ENCODE measurements at places on chromosomes 2 and 18.

DNA sequence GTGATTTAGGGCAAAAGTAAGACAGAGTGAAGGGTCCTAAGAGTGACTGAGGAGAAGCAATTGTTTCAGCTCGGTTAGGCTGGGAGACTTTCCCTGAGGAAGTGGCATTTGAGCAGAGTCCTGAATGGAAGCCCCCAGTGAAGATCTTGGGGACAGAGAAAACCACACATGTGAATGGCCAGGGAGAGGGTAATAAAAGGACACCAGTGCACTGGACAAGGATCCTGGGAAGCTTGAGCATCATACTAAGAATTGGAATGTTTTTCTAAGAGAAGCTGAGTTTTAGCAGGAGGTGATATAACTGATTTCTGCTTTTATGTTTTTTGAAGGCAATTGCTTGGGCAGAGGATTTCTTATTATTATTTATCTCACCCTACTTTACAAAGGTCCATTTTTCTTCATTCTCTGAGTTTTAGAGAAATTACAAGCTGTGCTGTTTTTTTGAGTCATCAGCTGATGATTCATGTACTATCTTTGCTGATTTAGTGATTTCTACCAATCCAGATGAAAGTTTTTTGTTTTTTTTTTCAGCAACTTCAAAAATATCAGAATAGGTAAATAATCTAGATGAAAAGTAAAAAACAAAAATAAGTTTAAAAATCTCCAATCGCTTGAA is 43.5 kb downstream of the MFSD6 start:
- no peak for DNase-seq

DNA sequence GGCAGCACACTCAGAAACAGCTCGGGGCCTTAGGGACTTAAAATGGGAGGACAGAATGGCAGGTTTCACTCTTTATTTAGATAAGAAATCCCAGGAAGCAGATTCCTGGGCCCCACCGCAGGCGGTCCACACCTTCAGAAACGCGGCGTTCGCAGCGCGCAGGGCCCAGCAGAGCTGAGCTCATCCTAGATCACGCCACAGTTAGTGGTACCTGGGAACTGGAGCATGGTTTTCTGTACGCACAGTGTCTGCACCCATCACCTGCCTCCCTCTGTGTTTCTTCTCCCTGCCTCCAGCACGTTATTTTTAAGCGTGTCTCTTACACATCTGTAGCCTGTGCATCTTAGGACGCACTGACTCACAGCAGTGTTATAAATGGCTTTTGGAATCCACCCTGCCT is 242.1 kb downstream of the ALPK2 start:
- DNase-seq: no peak

DNA sequence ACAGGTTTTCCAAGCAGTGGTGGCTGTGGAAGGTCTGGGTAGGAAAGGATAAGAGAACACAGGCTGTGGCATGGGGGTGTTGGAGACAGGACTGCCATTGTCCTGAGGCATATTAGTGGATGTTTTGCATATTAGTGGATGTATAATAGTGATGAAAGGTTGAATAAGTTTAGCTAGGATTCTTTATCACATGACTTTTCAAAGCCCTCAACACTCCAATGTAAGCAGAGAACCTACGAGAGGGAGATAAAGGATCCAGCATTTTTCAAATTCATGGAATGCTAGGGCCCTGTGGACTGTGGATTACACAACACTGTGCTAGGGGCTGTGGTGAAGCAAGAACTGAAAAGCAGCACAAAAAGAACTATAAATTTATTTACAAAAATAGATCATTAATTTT is 63.2 kb downstream of the POLE4 start:
- DNase-seq: no peak

DNA sequence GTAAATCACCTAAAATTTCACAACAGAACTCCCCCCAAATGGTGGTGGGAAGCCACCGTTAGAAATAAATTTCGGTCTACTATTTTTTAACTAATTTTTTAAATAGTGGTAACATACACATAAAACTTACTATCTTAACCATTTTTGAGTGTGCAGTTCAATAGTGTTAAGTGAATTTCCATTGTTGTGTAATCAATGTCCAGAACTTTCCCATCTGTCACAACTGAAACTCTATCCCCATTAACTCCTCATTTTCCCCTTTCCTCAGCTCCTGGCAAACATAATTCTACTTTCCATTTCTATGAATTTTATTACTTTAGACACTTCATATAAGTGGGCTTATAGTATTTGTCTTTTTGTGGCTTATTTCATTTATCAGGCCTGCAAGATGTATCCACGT is 34.1 kb upstream of the HNMT start:
- no peak for DNase-seq

DNA sequence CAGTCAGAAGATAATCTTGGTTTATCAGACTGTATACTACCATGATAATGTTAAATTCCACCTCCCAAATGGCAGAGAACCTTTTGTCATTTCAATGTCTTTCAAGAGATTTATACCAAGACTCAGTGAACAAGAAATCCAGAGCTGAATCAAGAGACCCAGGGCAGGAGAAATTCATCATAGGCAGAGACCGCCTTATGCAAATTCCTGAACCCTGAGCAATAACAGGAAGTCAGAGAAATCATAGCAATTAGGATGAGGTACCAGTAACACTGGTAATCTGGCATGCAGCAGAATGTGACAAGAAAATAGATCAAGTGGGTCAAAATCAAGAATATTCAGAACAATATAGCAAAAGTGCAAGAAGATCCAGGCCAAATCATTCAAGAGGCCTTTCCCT is 412.4 kb upstream of the LRATD1 start:
- no peak for DNase-seq

- DNase-seq: no peak
Measured at GRCh38 chr2:155485141-155485842, 786.8 kb downstream of the KCNJ3 start.

- no peak for DNase-seq
Measured at GRCh38 chr2:134142903-134143302, 111.0 kb upstream of the MGAT5 start.

DNA sequence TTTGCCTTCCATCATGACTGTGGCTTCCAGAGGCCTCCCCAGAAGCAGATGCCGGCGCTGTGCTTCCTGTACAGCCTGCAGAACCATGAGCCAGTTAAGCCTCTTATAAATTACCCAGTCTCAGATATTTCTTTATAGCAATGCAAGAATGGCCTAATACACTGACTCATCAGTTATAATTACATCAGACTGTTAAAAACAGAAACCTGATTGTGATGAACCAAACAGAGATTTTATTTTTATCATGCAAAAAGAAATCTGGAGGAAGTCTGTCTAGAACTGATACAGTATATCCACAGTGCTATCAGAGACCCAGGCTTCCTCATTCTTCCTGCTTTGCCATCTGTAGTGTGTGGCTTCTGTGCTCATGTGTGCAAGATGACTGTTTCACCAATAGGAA is 93.4 kb upstream of the MEX3C start:
- no peak for DNase-seq

GRCh38 chr2:203728321-203728720 is 21.9 kb downstream of the CD28 start:
- no peak for DNase-seq

- DNase-seq: no peak
Measured at GRCh38 chr2:207831584-207832248, 62.0 kb upstream of the FZD5 start.

GRCh38 chr2:19231625-19232024 is 126.8 kb downstream of the OSR1 start:
- DNase-seq: no peak

DNA sequence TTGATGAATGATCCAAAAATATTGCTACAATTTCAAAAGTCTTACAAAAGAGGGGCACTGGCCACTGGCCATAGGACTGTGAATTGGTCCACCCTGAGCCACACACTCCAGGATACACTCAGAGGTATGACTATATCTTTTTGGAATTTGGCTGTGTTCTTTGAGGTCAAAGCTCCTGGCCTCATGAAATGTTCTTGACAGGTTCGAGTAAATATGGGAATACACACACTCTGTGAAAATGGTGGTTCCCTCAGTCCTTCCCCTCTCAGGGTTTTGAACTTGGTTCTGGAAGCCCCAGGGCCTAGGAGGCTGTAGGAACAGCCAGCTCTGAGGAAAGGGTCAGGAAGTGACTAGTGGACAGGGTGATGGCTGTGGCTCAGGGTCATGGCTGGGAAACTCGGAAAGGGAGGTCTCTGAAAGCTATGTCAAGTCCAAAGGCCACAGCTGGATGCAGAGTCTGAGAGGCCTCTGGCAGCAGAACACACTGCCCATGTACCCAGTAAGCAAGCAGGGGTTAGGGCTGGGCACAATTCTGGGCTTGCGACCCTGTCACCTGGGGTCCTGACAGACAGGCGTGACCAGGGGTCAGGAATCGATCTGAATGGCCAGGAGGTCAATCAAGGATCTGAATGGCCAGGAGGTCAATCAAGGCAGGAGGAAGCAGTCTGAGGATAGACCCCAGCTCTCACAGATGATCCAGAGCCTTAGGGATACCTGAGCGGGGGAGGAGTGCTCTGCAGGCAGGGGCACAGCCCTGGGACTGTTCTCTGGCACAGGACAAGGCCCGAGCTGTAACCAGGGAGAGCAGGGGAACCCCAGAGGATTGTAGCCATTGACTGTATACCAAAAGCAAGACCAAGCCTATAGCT is 223.4 kb upstream of the SMAD2 start:
- no peak for DNase-seq

- DNase-seq: no peak
Measured at GRCh38 chr2:77046339-77046738, 475.8 kb downstream of the LRRTM4 start.

- no peak for DNase-seq
Measured at GRCh38 chr2:85769983-85770362, 16.2 kb downstream of the ATOH8 start.

DNA sequence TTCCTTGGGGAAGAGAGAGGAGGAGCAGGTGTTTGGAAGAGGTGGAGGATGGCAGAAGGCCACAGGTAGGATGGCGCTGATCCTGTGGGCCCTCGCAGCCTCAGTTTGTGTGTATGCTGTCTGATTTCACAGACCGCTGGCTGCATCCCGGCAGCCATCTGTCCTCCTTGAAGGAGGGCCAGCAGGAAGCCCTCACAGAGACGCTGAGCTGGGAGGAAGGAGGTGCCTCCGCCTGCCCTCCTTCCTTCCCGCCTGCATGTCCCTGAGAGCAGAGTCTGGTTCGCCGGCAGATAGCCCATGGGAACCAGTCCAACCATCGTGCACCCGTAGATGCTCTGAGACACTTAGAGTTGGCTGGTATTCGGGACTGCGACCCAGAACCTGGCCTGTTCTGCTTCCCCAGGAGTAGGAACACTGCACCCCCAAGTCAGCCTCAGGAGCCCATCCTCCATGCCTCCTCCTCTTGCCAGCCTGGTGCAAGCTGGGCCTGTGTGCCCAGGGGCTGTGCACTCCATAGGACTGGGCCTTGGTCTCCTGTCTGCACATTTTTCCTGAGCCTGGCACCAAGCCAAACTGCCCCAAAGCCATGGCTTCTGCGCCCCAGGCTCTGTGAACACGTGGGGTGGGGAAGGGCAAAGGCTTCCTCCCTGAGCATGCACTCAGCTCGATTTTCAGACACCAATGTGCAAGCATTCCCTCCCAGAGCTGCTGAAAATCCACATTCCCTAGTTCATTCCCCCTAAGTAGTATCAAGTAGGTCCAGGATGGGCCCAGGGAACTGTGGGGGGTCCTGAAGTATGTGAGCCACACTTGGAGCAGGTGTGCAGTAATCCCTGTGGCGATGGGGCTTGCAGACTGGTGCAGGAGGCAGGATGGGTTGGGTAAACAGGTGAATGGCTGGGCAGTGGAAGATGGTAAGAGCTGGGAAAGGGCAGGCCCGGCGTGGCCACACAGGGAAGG is 115.6 kb downstream of the SEPTIN10 start:
- DNase-seq: no peak

DNA sequence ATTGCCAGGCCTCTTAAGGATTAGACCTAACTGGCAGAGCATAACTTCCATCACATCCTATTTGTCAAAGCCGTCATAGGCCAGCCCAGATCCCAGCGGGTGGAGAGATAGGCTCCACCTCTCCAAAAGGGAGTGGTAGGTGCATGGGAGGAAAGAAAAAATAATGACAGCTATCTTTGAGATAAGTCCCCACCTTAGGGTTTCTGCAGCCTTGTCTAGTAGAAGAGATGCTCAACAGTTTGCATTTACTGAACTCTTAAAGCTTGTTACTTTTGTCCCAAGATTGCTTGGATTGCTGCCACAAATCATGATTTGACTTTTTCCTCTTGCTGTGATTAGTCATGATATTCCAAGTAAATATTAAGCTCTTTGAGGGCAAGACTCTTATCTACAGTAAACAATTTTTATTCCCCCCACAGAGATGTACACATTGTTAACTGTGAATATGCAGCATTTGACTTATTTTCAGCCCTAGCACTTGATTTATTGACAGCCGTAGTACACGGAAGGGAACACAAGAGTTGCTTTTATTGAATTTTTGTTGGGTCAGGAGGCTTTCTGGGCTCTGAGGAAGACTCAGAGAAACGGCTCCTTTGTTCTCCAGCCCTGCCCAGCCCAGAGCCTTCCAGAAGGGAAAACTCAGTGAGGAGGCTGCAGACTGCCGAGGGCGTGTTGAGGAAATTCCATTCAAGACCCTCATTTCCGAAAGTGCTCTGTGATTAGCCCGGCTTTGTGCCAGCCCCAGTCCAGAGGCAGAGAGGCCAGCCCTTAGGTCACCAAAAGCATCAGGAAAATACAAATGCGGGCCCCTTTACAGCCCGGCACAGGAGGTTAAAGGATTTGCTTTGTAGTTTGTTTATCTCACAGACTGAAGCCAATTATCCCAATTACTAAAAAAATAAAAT is 75.5 kb upstream of the ZNF532 start:
- DNase-seq: no peak

GRCh38 chr2:175626796-175627195 is 375.3 kb downstream of the LNPK start:
- no peak for DNase-seq

DNA sequence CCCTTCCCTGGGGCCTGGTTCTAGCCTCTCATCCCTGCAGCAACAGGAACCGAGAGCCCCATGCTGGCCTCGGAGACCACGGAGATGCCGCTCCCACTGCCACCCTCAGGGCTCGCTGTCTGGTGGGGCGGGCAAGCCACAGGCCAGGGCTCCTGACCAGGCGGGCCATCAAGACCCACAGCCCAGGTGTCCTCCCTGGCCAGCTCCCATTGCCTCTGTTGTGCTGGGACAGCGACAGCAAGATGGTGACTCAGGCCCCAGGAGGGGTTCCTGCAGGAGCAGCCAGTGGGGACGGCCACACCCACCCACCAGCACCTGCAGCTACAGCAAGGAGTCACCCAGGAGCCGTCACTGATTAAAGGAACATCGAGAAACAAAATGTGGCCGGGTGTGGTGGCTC is 7.4 kb downstream of the KLHL30 start:
- DNase-seq: no peak

DNA sequence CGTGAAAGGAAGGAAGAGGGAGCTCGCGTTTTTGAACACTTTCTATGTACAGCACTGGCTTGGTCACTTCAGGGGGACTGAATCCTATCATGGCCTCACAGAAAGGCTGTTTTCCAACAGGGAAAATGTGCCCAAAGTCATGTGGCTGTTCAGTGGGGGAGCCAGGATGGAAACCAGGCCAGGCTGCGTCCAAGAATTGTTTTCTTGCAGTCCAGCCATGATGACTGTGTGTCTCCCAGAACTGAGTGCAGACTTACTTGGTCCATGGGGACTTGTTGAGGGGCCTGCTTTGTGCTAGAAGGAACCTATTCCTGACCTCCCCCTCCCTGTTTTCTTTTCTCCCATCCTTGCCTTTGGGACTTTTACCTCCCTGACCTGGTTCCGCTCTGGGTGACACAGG is 46.9 kb downstream of the EMILIN2 start:
- no peak for DNase-seq

Measured in forelimb muscle (tissue), 1 donor.